ENCODE measurements at places on chromosomes 7 and 10.

- DNase-seq = no peak
Observed at GRCh38 chr10:112639298-112639697, 192.3 kb downstream of the VTI1A start.

DNA sequence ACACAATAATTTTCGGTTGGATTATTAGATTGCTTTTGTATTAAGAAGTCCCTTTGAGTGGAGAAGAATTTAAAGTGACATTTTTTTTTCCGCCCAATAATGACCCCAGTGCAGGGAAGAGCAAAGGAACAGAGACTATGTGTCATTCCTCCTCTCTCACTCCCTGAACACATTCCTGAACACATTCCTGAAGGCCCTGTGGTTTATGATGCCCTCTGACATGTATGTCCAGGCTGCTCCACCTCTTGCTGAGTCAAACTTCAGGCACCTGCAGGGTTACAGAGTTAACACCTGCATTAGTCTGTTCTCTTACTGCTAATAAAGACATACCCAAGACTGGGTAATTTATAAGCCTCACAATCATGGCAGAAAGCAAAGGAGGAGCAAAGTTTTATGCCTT is 704.0 kb upstream of the LRRN3 start:
- no peak for DNase-seq

GRCh38 chr7:94943134-94943533 is 35.7 kb downstream of the PPP1R9A start:
- DNase-seq = no peak

DNA sequence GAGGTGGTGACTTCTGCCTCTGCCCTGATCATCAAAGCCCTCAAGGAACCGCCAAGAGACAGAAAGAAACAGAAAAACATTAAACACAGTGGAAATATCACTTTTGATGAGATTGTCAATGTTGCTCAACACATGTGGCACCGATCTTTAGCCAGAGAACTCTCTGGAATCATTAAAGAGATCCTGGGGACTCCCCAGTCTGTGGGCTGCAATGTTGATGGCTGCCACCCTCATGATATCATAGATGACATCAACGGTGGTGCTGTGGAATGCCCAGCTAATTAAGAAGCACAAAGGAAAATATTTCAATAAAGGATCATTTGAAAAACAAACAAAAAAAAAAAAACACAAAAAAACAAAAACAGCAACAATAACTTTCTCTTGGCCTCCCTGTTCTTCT is 59.5 kb upstream of the TOMM7 start:
- no peak for DNase-seq

GRCh38 chr7:121322460-121322859 is 6.3 kb upstream of the WNT16 start:
- no peak for DNase-seq

DNA sequence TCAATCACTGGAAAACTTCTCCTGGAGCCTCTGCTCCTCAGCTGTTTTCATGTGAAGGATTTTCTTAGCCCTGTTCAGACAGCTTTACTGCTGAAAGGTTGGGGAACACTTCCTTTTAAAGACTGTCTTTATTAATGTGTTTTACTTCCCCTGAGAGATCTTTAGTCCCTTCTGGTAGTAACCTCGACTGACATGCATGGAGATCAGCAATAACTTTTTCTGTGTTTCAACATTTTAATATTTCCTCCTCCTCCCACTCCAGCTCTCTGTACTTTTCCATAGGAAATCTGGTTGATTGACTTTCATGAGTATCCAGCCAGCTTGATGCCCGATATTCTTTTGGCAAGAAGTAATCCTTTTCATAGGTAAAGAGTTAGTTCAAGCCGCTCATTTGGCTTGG is 62.7 kb upstream of the STRIP2 start:
- no peak for DNase-seq

GRCh38 chr7:100266576-100267354 is 40.7 kb upstream of the SPDYE3 start:
- no peak for DNase-seq

DNA sequence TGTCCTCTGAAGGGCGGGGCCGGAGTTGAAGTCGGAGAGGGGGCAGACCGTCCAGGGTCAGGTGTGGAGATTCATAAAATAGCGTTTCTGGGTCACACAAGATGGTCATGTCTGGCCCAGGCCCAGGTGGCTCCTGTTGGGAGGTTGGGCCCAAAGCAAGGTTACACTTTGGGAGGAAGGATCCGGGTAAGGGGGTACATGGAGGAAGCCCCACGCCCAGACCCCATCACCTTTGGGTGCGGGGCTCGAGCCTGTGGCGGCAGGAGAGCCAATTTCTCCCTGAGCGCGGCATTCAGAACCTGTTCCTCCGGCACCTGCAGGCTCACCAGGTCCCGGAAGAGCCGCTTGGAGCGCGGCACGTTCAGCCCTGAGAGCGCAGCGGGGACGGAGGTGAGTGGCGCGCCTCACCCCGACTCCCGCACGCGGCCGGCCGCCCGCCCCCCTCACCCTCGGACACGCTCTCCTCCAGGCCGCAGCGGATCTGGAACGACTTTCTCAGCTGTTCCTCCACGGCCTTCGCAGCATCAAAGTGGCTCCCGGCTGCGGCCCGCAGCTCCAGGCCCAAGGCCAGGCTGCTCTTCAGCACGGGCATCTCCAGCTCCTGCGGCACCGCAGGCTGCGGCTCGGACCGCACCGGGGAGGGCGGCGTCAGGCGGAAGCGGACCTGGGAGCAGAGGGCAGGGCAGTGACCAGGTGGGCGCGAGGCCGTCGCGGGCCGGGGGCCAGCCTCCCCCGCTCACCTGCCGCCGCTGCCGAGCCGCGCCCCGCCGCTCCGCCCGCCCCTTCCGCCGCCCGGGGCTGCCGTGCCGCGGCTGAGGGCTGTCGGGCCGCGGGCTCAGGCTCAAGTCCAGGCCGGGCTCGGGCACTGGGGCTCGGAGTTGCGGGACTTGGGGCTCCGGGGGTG is 644 bp downstream of the PPP1R35 start:
- DNase-seq = no peak

DNA sequence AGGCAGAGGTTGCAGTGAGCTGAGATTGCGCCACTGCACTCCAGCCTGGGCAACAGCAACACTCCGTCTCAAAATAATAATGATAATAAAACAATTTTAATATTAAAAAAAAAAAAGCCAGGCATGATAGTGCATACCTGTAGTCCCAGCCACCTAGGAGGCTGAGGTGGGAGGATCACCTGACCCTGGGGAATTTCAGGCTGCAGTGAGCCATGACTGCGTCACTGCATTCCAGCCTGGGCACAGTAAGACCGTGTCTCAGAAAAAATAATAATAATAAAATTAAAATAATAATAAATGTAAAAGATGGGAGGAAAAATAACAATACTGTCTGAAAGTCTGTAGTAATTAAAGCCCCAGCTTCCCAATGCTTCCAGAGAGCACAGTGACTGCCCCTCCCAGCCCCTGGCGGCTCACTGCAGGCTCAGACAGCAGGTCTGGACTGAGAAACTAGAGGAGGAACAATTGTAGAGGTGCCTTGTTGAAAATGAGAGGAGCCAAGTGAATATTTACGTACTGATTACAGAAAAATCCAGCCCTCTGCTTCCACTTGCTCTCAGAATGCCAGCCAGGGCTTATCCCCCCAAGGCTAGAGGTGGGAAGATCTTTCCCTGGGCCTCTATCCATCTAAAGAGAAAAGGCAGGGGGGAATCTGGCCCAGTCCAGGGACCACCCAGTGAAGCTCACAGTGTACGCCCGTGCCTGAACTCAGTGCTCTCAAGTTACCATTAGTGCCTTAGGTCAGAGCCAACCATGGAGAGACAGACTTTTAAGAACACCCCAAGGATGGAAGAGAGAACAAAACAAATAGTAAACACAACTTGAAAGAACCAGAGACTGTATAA is 112.8 kb downstream of the PARD3 start:
- DNase-seq = peak; percentile 6
